ENCODE measurements at places on chromosomes 2 and 18.

- DNase-seq, result no peak
Observed at GRCh38 chr2:54675738-54676137, 47.7 kb upstream of the EML6 start.

GRCh38 chr2:241975593-241976284, 106.2 kb downstream of the RTP5 start:
- DNase-seq, result no peak

DNA sequence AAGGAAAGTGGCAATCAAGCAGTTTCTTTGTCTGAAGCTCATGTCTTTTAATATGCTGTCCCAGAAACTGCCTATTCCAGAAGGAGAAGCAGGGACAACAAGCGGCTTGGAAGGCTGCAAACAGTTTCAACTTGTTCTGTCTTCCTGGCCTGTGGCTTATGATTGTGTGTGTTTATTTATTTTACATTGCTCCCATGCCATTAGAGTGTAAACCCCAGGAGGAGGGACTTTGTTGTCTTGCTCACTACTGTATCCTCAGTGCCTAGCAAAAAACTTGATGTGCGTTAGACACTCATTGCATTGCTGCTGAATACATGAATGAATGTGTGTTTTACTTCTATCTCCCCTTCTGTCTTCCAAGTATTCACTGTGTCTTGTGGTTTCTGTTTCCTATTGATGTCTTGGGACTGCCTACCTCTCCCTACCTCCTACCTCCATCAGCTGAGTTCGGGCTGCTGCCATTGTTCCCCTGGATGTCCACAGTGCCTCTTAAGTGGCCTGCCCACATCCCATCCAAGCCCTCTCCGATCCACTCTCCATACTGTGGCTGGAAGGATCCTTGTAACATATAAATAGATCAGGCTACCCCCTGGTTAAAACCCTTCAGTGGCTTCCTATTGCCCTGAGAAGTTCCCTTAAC, 261.4 kb downstream of the DYSF start:
- DNase-seq, result no peak

GRCh38 chr2:205696331-205696926, 14.1 kb downstream of the NRP2 start:
- DNase-seq, result no peak

- no peak for DNase-seq
Observed at GRCh38 chr2:47838686-47839085, 55.7 kb downstream of the MSH6 start.

GRCh38 chr2:86393521-86394491, 47.4 kb upstream of the KDM3A start:
- no peak for DNase-seq

DNA sequence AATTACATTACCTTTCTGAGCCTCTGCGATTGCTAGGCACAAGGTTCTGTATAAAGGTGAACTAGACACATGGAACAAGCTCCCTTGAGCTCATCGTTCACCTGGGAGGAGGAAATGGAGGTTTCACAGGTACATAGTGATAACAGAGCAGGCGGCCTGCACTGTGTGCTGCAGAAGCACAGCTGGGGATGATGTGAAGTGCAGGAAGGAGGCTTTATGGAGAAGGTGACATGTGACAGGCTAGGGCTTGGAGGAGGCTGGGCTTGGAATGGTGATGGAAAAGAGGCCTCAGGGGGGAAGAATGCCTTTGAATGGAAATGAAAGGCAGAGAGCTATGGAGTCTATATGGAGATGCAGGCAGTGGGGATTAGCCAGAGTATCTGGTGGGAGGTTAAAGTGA, 22.9 kb downstream of the MARCHF4 start:
- no peak for DNase-seq

- no peak for DNase-seq
Observed at GRCh38 chr2:170235860-170236679, 58.1 kb downstream of the MYO3B start.

- no peak for DNase-seq
Observed at GRCh38 chr2:75560768-75561565, at the start of gene EVA1A. Gene EVA1A (minus strand): TSS chr2:75560939. CDS start chr2:75518140, 42,799 bp downstream.

DNA sequence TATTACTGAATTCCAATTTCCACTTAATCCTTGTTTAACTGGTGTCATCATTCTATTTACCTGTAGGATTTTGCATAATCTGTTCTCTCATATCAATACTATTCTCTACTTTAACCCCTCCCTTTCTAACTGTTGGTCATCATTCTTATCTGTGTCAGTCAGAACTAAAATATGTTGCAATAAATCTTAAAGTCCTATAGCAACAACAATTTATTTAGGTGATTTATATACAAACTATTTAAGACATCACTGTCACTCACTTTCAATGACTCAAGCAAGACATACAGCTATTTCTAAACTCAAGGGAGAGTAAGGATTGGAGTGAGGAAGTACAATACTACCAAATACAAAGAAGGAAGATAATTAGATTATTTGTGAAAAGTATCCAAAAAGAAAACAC, 740.4 kb downstream of the DSC3 start:
- no peak for DNase-seq

DNA sequence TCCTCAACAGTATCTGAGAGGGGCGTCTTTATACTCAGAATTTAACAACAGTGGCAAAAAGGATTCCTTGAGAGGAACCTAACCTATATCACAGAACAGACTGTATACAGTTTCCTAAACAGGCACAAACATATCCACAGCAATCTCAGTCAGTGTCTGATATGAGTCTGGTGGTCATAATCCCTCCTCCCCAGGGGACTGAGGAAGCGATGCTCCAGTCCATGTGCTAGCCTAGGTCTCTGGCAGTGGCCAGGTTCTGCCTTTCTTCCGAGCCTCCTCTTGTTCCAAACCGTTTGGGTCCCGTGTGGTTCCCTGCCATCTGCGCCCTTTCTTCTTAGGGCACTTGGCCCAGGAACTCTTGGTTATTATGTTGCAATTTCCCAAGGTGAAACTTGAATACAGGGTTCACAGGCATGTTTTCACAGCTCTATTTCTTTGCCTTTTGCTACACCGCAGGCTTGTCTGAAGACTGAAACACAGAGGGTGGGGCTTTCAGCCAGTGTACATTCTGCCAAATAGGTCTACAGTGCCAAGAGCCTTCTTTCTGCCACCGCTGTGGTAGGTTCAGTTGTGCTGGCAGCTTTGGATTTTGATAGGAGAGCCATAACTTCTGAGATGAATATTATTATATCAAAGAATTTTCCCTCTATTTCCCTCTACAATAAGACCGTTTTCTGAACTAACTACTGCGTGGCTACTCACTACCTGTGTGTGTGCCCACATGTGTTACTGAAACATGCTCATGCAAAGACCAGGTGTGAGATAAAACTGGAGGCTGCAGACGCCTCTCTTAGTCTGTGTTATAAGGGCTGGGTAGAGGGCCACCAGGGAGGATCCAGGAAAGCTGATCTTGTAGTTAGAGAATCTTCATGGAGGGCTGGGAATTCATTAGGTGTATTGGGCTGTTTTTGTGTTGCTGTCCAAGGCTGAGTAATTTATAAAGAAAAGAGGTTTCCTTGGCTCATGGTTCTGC, 75.0 kb upstream of the HAAO start:
- no peak for DNase-seq

DNA sequence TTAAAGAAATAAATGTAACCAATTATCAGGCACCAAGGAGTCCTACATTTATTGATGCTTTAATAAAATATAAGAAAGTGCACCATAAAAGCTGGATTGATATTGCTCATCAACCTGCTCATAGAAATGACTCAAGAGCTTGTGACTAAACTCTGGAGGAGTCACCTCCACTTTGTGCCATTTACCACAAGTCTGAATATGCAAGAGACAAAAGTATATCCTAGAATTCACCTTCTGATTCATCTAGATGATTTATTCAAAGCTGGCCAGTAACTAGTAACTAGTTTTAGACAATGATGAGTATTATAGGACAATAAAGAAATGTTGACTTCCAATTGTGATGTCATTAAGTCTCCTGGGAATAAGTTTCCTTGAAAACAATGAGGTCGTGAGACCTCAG, 146.0 kb upstream of the SOX11 start:
- DNase-seq, result no peak

DNA sequence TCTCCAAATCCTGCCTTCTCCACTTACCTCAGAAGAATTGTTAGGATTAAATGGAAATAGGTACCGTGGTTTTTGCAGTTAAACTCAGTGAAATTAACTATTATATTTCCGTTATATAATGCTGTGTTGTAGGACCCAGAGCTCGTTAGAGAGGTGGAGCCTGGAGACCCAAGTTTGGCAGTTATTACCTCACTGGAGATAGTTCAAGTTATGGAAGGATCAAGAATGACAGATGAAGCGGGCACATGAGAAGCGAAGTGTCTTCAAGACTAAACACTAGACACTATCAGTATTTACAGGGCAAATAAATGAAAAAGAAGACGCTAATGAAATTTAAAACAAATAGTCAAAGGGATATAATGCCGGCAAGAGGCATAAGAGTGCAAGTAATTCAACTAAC, 866 bp downstream of the CWC22 start:
- no peak for DNase-seq

- no peak for DNase-seq
Observed at GRCh38 chr2:218754201-218754600, 27.7 kb upstream of the CYP27A1 start.

DNA sequence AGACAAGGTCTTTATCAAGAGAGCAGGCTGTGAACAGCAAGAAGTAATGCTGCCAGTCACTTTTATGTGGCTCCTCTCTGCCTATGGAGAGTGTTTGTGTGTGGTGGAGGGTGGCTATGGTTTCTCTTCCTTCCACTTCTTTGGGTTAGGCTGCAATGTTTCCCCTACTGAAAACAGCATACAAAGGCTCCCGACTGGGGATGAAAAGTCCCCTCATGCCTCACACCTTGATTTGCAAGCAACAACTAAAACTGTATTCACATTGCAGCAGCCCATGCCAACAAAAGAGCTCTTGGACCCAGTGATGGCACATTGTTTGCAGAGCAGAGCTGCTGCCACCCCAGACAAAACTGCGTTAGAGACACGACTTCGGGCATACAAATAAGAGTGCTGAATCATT, 301.6 kb downstream of the SLC8A1 start:
- DNase-seq, result no peak

- DNase-seq, result no peak
Observed at GRCh38 chr2:127968610-127969339, 59.1 kb downstream of the SAP130 start.
